ENCODE measurements at places on chromosomes 4 and X. TPM values are rescaled to one million over a fixed set of nuclear protein-coding genes. Genes with fewer than 3 reads are reported as not detected.

DNA sequence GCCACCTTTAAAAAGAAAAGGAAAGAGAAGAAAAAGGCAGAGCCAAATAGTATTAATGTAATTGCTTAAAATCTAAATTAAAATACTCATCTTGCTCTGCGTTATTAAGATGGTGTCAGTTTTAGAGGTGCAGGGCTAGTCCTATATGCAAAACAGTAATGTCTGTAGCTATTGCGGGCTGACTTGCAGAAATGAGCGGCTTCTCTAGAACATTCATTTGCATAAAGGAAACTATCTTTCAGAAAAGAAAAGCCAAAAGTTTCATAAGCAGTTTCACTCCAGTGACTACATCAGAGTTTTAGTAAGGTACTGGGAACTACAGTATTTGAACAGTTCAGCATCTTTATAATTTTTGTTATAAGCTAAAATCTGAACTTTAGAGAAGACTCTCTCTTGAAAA, 6.0 kb downstream of the SMAD1 start:
- DNase-seq, result no peak

- DNase-seq, result no peak
Measured at GRCh38 chrX:150143721-150144440, 205.6 kb upstream of the EOLA2 start.

GRCh38 chrX:105803891-105804290, 18.4 kb upstream of the NRK start:
- DNase-seq, result no peak

GRCh38 chr4:1987721-1988326, 20.9 kb downstream of the NELFA start:
- no peak for DNase-seq

- DNase-seq, result no peak
Measured at GRCh38 chrX:102744307-102744706, 23.8 kb downstream of the GPRASP3 start.

DNA sequence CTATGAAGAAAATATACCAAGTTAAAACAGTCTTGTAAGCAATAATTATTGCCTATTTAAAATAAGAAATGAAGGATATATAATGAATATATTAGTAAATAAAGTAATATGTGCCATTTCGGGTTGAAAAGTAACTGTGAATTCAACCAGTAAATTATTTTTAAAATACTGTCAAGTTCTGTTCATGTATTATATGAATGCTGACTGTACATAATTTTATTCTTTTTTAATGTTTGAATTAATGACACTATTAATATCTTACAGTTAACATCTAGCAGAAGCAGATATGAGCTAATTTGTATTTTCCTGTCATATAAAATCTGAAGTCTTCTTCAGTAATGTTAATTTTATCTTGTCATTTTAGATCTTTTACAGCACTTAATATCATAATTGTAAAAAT, 632.9 kb downstream of the CCSER1 start:
- DNase-seq, result no peak

- no peak for DNase-seq
Measured at GRCh38 chr4:158236304-158237030, 26.2 kb downstream of the TMEM144 start.

DNA sequence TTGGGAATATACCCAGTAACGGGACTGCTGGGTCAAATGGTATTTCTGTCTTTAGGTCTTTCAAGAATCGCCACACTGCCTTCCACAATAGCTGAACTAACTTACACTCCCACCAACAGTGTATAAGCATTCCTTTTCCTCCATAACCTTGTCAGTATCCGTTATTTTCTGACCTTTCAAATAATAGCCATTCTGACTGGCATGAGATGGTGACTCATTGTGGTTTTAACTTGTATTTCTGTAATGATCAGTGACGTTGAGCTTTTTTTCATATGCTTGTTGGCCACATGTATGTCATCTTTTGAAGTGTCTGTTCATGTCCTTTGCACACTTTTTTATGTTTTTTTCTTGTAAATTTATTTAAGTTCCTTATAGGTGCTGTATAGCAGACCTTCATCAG, 81.2 kb downstream of the ADAM29 start:
- DNase-seq, result no peak

DNA sequence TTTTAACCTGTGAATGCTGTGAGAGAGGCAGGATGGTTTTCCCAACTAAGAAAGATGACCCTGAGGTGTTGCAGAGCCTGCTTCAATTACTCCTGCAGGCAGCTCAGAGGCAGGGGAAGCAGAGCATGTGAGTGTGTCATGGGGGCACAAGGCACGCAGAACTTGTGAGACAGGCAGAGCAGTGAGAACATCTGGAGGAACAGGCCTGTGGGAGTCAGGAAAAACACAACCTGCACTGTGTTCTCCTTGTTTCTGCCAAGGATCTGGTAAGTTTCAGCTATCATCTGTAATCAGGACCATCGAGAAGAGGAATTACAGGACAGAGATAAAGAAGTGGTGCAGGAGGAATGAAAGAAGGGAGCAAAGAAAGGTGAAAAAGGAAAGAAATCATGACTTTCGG, 741.8 kb upstream of the INTU start:
- DNase-seq, result no peak

DNA sequence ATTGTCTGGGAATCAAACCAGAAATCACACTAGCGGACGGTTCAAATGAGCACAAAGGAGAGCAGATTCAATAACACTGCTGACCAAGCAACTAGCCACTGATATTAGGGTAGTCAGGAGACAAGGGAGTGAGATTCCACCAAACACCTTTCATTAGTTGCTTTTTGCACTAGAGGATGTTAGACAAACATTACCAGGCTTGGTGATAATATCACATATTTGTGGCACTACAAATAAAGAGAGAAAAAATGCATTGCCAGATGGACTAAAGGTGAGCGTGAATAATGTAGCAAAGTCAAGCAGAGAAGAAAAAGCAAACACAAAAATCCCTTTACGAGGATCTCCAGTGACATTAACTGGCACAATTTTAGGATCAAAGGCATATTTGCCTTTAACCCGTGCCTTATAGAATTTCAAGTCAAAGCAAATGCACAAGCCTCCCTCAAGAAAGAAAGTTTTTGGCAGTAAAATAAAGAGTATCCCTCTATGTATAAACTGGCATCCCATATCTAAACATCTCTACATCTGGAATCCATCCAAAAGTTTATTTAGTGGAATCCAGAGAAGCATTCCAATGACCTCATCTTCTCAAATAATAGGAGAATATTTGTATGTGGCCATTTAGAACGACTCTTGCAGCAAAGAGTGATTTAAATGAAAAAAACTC, 290.9 kb downstream of the KCTD8 start:
- DNase-seq, result no peak

- peak; percentile 21 for DNase-seq
Measured at GRCh38 chrX:39195156-39195555, 393.9 kb downstream of the MID1IP1 start.

GRCh38 chr4:700587-701264, 4.9 kb upstream of the PCGF3 start:
- no peak for DNase-seq

Gene ZCCHC18
- 0.16 TPM for total RNA-seq

Gene AKAP4
- not detected for total RNA-seq

Gene MORC4
- total RNA-seq, result 9.3 TPM

Gene MCUB
- total RNA-seq, result 4.9 TPM

Gene FRG1
- 16.6 TPM for total RNA-seq

Gene GJB1
- total RNA-seq, result 58.6 TPM
